ENCODE measurements at places on chromosomes 1 and 21.

GRCh38 chr1:74463333-74463988 is 49.0 kb downstream of the LRRC53 start:
- peak; percentile 74 for ATAC-seq

DNA sequence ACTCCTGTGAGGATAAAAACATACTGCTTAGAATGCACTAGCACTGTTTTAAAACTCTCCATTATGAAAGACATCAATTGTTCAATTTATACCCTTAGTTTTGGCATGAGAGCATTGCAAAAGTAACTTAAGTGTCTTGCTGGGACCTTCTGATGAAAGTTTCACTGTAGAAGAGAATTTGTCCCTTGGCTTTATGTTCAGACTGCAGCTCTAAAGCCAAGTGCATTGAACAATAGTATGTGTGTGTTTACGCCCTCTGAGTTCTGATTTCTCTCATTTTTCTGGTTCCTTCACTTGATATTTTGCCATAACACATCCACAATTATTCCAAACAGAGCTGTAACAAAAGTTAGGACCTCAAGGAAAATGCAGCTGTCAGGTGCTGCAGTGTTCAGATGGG is 474.6 kb downstream of the DISC1 start:
- ATAC-seq, result no peak

- no peak for ATAC-seq
Observed at GRCh38 chr1:107244709-107245500, 104.1 kb downstream of the NTNG1 start.

- no peak for ATAC-seq
Observed at GRCh38 chr21:42918291-42918690, 7.1 kb downstream of the ERVH48-1 start.

DNA sequence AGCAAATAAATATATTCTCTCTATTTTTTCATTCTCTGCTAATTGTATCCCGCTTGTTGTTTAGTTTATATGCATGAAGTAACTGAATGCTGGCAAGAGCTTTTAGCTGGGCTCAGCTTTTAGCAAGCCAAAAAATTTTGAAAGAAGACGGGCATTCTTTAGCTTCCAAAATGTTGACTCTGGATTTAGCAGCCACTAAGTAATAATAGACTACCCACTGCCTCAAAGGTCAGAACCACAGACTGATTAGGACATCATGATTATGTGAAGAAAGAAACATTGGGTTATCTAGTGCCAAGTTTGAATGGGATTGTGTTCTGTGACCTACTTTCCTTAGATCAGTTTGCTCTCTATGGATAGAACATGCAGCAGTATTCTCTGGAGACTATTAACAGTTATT is 80.3 kb upstream of the DPH5 start:
- ATAC-seq, result no peak

DNA sequence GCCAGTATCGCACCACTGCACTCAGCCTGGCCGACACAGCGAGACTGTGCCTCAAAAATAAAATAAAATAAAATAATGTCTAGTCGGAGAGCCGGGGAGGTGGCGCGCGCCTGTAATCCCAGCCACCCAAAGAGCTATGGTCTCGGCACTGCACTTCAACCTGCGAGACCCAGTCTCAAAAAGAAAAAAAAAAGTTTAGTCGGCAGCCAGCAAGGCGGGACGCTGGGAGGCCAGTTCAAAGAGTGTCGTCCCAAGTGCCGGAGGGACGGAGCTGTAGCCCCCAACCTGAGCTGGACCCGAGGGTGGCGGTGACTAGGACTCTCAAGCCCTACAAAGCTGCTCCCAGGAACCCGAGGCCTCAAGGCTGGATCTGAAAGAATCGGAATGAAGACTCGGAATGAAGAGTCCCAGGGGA is 632 bp upstream of the FALEC start:
- no peak for ATAC-seq

DNA sequence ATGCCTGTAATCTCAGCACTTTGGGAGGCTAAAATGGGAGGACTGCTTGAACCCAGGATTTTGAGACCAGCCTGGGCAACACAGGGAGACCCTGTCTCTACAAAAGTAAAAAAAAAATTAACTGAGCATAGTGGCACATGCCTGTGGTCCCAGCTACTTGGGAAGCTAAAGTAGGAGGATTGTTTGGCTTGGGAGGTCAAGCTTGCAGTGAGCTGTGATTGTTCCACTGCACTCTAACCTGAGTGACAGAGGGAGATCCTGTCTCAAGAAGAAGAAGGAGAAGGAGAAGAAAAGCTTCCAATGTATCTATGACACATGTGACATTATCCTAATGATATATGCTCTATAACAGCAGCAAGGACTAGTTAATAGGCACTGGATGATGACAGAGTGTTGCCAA is 20.1 kb upstream of the ARHGAP29 start:
- ATAC-seq, result no peak

DNA sequence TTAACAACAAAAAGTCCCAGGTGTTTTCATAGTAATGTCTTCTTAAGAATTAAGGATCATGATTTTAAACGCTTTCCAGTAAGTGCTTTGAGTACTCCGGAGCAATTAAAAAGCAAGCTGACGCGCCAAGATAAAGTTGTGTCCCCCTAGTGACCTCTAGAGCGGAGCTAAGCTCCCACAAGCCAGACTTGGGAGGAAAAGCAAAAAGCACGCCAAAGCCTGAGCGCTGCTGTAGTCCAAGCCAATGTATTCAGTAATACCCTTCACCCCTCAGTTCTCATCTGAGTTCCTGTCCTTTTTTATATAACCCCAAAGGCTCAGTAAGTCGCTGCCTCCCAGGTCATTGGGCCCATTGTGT is 3.5 kb upstream of the SLC44A5 start:
- no peak for ATAC-seq

DNA sequence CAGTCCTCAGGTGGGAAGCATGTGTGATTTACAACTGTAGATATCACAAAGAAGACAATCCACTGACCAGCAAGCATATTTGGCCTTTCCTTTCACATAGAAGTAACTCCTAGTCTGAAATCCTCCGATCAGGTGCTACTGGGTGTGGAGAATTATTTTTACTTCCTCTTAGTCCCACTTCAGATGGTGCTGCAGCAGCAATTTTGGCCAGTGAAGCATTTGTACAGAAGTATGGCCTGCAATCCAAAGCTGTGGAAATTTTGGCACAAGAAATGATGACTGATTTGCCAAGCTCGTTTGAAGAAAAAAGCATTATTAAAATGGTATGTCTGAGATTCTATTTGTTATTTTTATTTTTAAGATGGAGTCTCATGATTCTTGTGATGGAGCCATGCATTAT is 51.0 kb downstream of the SCP2 start:
- ATAC-seq, result no peak

- no peak for ATAC-seq
Observed at GRCh38 chr1:206946261-206946660, at the start of gene PIGR. PIGR (minus strand) TSS chr1:206946466; CDS start chr1:206940531, 5,935 bp downstream.
